Activated B cell treated with CpG ODN at 0.5 μM for 24 hours (primary cell): ENCODE measurements at places on chromosomes 1 and 21. TPM values are rescaled to one million over a fixed set of nuclear protein-coding genes. Genes with fewer than 3 reads are reported as not detected.

The INSRR gene
- not detected in 2 replicates for total RNA-seq

GRCh38 chr1:101259744-101260148 lies 22.9 kb downstream of the S1PR1 start:
- H3K27me3 ChIP-seq, result no peaks in the 10 kb centered on the region
- H3K36me3 ChIP-seq, result no peaks in the 10 kb centered on the region
- peaks cover 59% of the 10 kb centered on the region for H3K4me1 ChIP-seq
- peak overlapping the region; percentile 75 for H3K27ac ChIP-seq

The SPRR2E gene
- not detected in 2 replicates for total RNA-seq

DNA sequence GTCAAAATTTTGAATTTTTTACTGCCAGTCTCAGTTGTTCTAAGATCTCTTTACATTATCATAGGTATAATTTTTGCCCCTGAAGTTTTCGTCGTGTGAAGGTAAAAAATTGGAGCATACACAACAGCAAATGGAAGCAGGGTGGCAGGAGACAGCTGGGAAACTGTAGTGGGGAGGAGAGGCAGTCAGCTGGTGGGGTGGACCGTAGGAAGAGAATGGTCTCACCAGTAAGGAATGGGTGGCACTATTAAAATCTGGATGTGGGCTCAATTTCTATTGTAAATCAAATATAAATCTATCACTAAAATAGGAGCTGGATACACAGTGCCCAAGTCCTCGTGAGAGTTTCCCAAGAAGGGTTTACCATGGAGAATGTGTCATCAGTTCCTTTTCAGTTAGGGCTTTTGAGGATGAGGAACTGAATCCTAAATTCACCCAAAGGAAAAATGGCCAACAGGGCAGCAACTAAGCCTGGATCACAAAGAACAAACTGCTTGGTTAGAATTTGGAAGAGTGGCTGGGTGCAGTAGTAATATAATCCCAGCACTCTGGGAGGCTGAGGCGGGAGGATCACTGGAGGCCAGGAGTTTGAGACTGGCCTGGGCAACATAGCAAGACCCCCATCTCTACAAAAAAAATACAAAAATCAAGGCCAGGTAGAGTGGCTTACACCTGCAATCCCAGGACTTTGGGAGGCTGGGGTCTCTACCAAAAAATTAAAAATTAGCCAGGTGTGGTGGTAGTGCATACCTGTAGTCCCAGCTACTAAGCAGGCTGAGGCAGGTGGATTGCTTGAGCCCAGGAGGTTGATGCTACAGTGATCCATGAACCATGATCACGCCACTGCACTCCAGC lies 10.5 kb upstream of the IRF2BP2 start:
- no peaks in the 10 kb centered on the region for H3K27me3 ChIP-seq
- peaks cover 11% of the 10 kb centered on the region for H3K4me1 ChIP-seq
- no peaks in the 10 kb centered on the region for H3K36me3 ChIP-seq
- no peak overlapping the region for H3K4me3 ChIP-seq

- H3K27me3 ChIP-seq, result no peaks in the 10 kb centered on the region
- H3K27ac ChIP-seq, result no peak overlapping the region
- H3K4me3 ChIP-seq, result no peak overlapping the region
- H3K4me1 ChIP-seq, result no peaks in the 10 kb centered on the region
- no peak for DNase-seq
These were observed 243.6 kb downstream of the SIPA1L2 start for GRCh38 chr1:232386294-232386693.

DNA sequence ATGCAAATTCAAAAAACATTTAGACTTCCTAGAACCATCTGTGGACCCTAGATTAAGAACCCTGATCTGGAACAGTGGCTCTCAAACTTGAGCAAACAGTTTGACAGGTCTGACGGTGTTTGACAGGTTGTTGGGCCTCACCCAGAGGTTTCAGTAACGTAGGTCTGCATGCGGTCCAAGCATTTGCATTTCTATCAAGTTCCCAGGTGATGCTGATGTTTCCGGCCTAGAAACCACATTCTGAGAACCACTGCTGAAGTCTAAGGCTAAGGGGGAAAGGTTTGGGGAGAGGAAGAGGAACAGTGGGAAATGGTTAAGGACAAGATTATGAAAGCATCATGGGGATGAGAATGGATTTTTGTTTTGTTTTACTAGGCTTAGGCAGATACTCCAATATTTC lies 48.6 kb downstream of the MDM4 start:
- DNase-seq, result no peak
- peaks cover 51% of the 10 kb centered on the region for H3K4me1 ChIP-seq
- H3K36me3 ChIP-seq, result peaks cover 81% of the 10 kb centered on the region
- peak overlapping the region; percentile 2 for H3K4me3 ChIP-seq

DNA sequence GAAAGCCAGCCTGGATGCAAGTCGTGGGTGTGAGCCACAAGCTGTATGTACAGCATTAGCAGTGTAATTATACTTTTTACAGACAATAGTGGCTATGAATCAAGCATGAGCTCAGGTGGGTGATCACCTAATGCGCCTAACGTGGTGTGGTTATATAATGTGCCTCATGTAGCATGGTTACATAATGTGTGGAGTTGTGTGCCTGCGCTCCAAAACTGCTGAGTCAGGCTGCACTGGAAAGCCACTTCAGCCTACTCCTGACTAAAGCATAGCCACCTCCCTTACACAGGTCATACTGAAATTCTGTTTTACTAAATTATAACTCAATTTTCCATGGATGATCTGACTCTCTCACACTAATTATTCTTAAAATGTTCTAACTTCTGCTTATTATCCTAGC lies 69.8 kb downstream of the KCNT2 start:
- H3K27me3 ChIP-seq, result no peaks in the 10 kb centered on the region
- no peak overlapping the region for H3K27ac ChIP-seq
- H3K4me3 ChIP-seq, result no peak overlapping the region
- H3K36me3 ChIP-seq, result no peaks in the 10 kb centered on the region
- no peak for DNase-seq

DNA sequence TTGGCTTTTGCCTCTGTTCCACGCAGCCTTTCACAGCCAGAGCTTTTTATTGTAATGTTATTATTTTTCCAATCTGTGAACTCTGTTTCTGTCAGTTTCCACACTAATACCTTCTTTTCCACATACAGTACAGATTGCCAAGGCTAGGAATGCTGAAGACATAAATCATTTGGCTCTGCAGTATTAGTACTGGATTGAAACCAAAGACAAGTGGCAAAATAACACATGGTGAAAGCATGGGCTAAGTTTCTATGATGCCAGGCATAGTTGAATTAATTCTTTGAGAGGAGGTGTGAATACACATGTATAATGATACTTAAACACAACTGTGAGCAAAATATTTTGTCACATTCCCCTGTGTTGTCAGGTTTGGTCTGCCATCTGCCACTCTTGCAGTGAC lies 73.5 kb downstream of the TMEM200B start:
- H3K27ac ChIP-seq, result no peak overlapping the region
- no peak for DNase-seq
- H3K27me3 ChIP-seq, result no peaks in the 10 kb centered on the region
- no peak overlapping the region for H3K4me3 ChIP-seq
- H3K36me3 ChIP-seq, result peaks cover 51% of the 10 kb centered on the region

DNA sequence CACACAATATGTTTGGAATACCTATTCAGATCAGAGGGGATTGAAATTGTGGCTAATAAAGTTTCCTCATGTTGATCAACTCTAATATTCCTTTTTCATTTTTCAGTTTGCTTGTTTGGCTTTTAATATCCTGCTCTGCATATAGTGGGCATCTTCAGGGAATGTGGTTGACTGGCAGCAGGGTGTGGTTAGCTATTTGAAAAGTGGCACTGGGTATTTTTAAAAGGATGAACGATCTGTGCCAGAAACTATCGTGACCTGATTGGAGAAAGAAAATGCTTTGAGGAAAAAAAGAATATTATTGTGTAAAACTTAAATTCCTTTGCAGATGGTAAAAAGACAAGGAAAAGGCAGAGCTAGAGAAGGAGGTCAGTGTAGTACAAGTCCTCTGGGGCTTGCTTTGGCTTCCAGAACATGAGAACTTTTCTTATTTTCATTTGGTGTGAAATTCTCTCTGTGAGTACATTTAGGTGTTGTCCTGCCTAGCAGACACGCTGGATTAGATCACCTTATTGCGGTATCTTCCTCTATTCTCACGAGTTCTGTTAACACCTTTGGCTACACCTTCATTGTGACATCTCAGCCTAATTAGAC lies 329.7 kb upstream of the SNX7 start:
- no peaks in the 10 kb centered on the region for H3K4me1 ChIP-seq
- no peaks in the 10 kb centered on the region for H3K27me3 ChIP-seq
- no peak for DNase-seq
- H3K27ac ChIP-seq, result no peak overlapping the region

DNA sequence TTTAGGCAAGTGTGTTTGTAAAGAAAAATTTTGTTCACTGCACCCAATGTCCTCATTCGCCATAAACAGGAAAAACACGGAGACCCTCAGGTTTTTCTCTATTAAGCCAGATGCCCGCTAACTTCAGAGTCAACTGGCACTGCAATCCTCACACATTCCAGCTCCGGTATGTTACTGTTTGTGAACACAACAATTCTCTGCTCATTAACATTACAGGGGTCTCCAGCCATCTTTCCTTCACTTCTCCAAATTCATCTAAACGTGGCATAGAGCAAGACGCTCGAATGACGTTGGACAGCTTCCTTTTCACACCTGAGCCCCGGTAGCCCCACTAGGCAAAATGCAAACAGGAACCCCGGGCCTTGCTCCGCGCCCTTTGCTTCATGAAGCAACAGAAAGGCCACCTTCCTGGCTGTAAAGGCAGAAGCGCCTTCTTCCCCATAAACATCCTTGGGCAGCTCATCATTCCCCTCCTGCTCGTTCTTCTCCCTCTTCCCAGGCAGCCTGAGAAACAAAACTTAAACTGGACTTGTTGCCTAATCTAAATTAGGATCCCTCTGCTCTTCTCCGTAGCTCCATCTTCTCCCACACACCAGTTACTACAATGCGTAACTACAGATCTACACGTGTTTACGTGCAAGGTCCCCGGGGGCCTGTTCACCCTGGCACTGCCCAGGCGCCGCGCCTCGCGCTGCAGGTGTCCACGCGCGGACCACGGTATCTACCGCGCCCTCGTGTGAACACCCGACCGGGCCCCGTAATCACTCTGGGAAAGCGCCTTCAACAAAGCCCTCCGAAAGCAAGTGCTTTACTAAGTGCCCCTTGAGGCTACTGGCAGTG lies 1.2 kb downstream of the LBR start:
- H3K27me3 ChIP-seq, result no peaks in the 10 kb centered on the region
- peak overlapping the region; percentile 88 for H3K27ac ChIP-seq
- peaks cover 26% of the 10 kb centered on the region for H3K36me3 ChIP-seq
- peak; percentile 35 for DNase-seq

DNA sequence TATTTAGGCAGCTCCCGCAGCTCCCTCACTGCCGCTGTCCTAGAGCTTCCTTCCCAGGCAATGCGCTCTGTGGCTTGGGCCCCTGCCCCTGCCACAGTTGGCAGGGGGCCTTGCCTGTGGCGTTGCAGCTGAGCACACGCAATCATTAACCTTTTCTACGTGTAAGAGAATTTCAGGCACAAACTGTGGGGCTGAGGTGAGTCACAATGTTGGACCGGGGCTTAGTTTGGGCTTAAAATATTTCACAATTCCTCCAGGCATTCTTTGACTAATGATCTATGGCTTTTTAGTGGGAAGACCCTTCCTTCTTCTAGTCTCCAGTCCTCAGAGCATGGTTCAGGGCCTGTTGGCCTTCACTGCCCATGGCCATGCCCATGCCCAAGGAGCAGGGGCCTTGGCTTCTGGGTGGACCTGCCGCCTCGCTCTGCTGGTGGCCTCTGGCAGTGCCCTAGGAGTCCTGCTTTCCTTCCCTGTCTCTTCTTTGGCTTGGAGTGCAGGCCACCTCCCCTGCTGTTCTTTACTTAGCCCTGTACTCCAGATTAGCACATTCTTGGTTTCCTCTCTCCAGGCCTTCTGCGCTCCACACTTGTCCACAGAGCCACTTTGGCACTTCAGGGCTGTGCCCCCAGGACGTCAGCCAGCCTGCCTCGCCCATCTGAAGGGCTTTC lies 39.2 kb downstream of the MAPKAPK2 start:
- DNase-seq, result no peak
- no peaks in the 10 kb centered on the region for H3K27me3 ChIP-seq
- H3K4me1 ChIP-seq, result peaks cover 60% of the 10 kb centered on the region
- H3K4me3 ChIP-seq, result no peak overlapping the region
- peaks cover 7% of the 10 kb centered on the region for H3K36me3 ChIP-seq

The ITLN1 gene
- not detected in 2 replicates for total RNA-seq

- H3K27me3 ChIP-seq, result no peaks in the 10 kb centered on the region
- peaks cover 40% of the 10 kb centered on the region for H3K4me1 ChIP-seq
- H3K27ac ChIP-seq, result no peak overlapping the region
- H3K4me3 ChIP-seq, result no peak overlapping the region
- no peak for DNase-seq
These were observed 2.8 kb downstream of the SMG5 start for GRCh38 chr1:156279837-156280236.

GRCh38 chr1:155077346-155077745 lies 1.3 kb upstream of the EFNA3 start:
- H3K27me3 ChIP-seq, result peaks cover 14% of the 10 kb centered on the region
- peaks cover 45% of the 10 kb centered on the region for H3K4me1 ChIP-seq
- H3K27ac ChIP-seq, result no peak overlapping the region
- DNase-seq, result no peak
- no peaks in the 10 kb centered on the region for H3K36me3 ChIP-seq
- no peak overlapping the region for H3K4me3 ChIP-seq

- no peak overlapping the region for H3K4me3 ChIP-seq
- no peaks in the 10 kb centered on the region for H3K36me3 ChIP-seq
- H3K27me3 ChIP-seq, result peaks cover 3% of the 10 kb centered on the region
- peak; percentile 8 for DNase-seq
- H3K4me1 ChIP-seq, result peaks cover 2% of the 10 kb centered on the region
These were observed 6.1 kb downstream of the PRXL2B start for GRCh38 chr1:2592672-2593071.

GRCh38 chr1:66137235-66137634 lies 344.5 kb downstream of the PDE4B start:
- peaks cover 10% of the 10 kb centered on the region for H3K27me3 ChIP-seq
- no peaks in the 10 kb centered on the region for H3K36me3 ChIP-seq
- no peak overlapping the region for H3K27ac ChIP-seq
- DNase-seq, result no peak
- no peak overlapping the region for H3K4me3 ChIP-seq
- peaks cover 3% of the 10 kb centered on the region for H3K4me1 ChIP-seq

The GREM2 gene
- total RNA-seq, result not detected in 2 replicates

GRCh38 chr1:3019007-3019515 lies 2.2 kb upstream of the ACTRT2 start:
- no peaks in the 10 kb centered on the region for H3K4me1 ChIP-seq
- no peak for DNase-seq
- no peak overlapping the region for H3K27ac ChIP-seq
- no peaks in the 10 kb centered on the region for H3K27me3 ChIP-seq
- H3K36me3 ChIP-seq, result no peaks in the 10 kb centered on the region
